ENCODE measurements at places on chromosomes 6 and 20. TPM values are rescaled to one million over a fixed set of nuclear protein-coding genes. Genes with fewer than 3 reads are reported as not detected.

The NEURL2 gene
- 3.2 TPM for total RNA-seq

The PAX1 gene
- total RNA-seq = not detected

The CNBD2 gene
- total RNA-seq = 3.9 TPM

The KIZ gene
- 7.4 TPM for total RNA-seq

The BANF2 gene
- not detected for total RNA-seq

The NOTCH4 gene
- 4.4 TPM for total RNA-seq

The EYS gene
- total RNA-seq = 2.0 TPM

The PPARD gene
- 4.2 TPM for total RNA-seq

The SIM1 gene
- not detected for total RNA-seq

The TIAM2 gene
- total RNA-seq = 113 TPM

The POU5F1 gene
- not detected for total RNA-seq

The VWA7 gene
- total RNA-seq = 0.98 TPM

The MMP24 gene
- total RNA-seq = 75.0 TPM

The HDGFL1 gene
- under 0.01 TPM for total RNA-seq

The RIPPLY2 gene
- 8.1 TPM for total RNA-seq

The ADISSP gene
- 19.9 TPM for total RNA-seq

The ASCC3 gene
- 23.6 TPM for total RNA-seq

The PRDM13 gene
- not detected for total RNA-seq

The FAM209B gene
- not detected for total RNA-seq

The ENPP4 gene
- total RNA-seq = 22.1 TPM

The RHAG gene
- total RNA-seq = 0.49 TPM

The MAN1A1 gene
- total RNA-seq = 18.2 TPM

The GHRH gene
- total RNA-seq = not detected

The RIMS4 gene
- total RNA-seq = 46.0 TPM

The ANKRD6 gene
- 36.4 TPM for total RNA-seq

The PRSS35 gene
- 6.9 TPM for total RNA-seq

The ZMYND8 gene
- 32.2 TPM for total RNA-seq

The CST2 gene
- total RNA-seq = not detected

Data from temporal lobe (tissue), 4 donors.